Skin of body (tissue), 3 donors: ENCODE measurements at places on chromosomes 11 and 22.

DNA sequence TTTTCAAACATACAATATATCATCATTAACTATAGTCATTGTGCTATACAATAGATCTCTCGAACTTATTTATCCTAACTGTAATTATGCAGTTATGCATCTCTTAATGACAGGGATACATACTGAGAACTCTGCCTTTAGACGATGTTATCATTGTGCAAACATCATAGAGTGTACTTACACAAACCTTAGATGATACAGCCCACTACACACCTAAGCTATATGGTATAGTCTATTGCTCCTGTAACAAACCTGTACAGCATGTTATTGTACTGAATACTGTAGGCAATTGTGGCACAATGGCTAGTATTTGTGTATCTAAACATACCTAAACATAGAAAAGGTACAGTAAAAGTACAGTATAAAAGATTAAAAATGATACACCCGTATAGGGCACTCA is 27.4 kb upstream of the NRGN start:
- no peak for DNase-seq

DNA sequence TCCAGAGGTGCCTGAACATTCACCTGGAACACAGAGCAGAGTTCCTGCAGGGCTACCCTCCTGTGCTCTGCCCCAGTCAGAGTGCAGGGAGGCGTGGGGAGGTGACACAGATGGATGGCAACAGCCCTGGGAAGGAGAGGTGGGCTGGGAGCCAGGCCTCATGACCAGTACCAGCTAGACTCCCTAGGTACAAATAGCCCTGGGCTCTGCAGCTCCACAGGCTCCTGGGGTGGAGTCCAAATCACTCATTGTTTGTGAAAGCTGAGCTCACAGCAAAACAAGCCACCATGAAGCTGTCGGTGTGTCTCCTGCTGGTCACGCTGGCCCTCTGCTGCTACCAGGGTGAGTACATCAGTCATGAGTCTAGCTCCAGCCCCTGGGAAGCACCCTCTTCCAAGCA is at the start of gene SCGB1D2:
SCGB1D2 (plus strand) TSS at position 219 of the 400 bp plus-strand sequence; CDS start at position 288, 69 bp downstream.
- DNase-seq: no peak

DNA sequence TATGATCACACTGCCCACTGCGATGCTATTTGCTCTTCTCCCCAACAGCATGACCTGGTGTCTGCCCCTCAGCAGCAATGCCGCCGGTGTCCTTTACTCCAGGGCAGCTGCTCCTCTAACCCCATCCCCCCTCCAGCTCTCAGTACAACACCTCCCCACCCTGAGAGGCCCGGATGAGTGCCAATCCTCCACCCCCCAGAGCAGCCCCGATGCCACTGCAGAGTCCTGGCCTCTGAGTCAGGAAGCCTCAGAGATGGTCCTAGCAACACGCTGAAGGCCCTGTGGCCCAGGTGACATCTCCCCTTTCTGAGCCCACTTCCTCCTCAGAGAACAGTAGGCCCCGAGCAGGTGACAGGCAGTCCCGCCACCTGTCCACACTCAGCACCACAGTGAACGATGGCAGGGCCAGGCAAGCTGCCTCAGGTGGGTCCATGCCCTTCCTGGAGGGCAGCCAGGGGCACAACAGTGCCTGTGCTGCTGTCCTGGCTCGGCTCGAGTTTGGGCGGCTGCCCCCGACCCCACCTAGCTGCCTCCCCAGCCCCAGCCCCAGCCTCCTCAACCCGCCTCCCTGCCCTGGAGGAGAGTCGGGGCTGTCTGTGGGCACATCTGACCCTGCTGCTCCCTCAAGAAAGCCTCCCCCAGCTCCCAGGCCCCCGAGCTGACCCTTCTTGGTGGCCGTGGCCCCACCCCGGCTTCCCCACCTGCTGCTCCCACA is 3.9 kb upstream of the NDUFS8 start:
- DNase-seq: no peak

DNA sequence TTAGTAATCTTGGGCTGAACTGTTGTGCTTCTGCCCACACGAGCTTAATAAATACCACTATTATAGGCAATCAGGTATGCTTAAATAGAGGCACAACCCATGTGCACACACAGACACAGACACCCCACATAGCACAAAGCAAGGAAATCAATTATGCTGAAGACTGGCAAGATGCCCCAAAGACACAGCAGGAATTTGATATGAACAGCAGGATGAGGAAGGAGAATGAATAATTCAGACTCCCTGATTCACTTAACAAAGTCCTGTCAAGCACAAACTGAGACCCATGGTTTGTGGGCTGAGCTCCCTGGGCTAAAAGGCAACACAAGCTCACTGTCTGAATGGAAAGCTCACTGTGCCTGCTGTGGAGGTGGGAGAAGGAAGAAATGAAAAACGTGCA is 42.5 kb downstream of the RBFOX2 start:
- DNase-seq: no peak
